ENCODE measurements at places on chromosomes 11 and 22.

- DNase-seq = no peak
Observed at GRCh38 chr11:11148104-11148509, 204.9 kb downstream of the CSNK2A3 start.

GRCh38 chr11:74648894-74649293 is 56.5 kb downstream of the POLD3 start:
- no peak for DNase-seq

DNA sequence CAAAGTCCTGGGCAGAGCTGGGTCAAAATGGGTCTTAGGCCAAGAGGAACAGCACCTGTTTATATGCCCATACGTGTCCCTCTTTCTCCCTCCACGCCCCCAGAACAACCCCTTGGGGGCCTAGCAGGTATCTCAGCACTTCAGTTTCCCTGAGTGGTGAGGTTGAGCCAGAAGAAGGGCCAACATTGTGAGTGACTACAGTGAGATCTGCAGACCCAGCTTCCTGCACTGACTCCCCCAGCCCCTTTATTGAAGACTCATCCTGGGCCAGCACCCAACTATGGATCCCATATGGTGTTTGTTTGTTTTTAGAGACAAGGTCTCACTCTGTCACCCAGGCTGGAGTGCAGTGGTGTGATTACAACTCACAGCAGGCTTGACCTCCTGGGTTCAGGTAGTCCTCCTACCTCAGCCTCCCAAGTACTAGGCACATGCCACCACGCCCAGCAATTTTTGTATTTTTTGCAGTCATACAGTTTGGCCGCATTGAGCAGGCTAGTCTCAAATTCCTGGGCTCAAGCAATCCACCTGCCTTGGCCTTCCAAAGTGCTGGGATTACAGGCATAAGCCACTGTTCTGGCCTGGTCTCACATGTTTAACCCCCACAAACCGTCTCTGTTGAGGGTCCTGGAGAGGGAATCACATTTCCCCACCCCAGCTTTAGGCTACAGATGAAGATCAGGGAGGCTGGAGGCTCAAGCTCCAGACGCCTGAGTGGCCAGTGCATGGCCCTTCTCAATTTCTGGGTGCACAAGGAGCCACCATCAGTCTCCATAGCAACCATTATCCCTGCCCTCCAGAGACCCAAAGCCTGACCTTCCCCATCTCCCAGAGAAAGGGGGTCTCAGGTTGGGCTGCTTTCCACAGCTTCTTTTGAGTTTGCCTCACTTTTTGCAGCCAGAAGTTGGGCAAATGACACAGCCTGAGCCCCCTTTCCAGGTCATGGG is 1.7 kb upstream of the LARGE2 start:
- no peak for DNase-seq

GRCh38 chr11:40508303-40508702 is 951.1 kb downstream of the LRRC4C start:
- DNase-seq = no peak

DNA sequence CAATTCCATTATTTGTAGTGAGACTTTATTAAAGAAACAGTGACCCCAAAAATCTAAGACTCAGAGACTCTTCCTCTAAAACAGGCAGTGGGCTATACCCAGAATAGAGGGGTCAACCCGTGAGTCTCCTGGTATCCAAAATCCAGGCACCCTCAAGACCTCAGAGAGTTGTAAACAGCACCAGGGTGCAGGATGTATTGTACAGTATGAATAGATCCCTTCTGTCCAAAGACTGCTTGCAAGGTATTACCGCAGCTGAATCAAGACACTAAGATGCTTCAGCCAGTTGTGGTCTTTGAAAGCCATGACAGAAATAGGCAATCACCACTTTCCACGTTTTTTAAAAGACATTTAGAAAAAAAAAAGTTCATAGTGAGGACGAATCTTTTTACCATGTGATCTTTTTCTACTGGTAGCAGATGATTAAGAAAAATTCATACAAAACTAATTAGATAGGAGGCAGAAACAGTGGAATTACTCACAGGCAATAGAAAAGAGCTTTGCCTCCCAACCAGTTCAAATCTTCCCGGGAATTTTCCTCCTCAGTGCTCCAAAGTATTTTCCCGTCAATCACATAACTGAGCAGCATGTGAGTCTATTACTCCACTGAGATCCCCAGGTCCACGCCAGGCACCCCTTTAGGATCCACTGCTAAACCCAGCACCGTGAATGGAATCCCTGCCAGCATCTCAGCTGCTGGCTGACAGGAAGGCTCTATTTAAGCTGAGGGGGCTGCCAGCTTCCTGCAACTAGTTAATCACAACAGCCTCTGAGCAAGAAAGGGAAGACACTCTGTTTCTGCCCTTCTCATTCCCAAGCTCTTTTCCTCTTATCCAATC is 113.1 kb downstream of the ETS1 start:
- DNase-seq = no peak

GRCh38 chr22:38352436-38352835 is 35.2 kb upstream of the CSNK1E start:
- no peak for DNase-seq

GRCh38 chr22:23106344-23106743 is 35.4 kb downstream of the RSPH14 start:
- DNase-seq = no peak

GRCh38 chr11:119795690-119796089 is 66.7 kb upstream of the NECTIN1 start:
- DNase-seq = no peak

DNA sequence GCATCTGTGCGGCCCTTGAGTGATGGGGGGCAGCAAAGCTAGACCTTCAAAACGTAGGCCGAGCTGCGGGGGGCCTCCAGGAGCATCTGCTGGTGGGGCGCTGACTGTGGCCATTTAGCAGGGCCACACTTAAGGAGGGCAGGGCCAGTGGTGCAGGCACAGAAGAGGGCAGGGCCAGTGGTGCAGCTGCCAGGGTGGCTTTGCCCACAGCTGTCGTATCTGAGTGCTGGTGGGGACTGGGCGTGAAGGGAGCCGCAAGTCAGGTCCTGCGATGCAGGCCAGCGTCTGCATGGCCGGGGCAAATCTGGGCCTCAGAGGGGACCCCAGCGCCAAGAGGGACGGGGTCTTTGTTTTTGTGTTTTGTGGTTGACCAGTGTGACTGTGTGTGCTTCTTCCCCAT is 27.7 kb downstream of the RNH1 start:
- no peak for DNase-seq

DNA sequence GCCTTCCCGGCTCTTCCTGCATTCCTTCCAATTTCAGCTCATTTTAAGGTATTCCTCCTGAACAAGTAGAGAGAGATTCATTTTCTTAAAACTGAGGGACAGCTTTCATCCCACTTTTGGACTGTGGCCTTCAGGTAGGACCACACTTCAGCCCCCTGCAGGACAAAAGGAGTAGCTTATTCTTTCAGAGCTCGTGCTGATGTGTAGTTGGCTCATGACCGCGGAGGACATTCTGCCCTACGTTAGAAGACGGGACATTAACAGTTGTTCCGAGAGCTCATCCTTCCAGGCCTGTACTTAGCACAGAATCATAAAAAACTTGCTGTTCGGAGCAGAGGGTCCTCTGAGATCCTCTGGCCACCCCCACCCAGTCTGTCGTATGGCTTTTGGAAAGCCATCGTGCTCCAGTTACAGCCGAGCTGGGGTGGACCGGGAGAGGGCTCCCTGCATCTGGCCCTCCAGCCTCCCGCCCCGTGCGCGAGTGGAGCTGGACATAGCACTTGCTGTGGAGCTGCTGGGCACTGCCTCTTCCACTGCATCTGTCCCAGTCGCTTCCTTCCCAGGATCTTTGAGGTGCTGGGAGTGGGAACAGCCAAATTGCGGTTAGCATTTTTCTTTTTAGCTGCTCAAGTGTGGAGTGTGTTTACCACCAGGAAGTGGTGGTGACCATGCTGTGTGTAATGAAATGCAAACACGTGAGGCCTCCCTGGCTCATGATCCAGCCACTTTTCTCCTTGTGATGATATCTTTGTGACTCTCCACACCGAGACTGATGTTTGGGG is 250.3 kb downstream of the TBC1D22A start:
- no peak for DNase-seq

GRCh38 chr11:78672850-78673620 is 98.4 kb upstream of the NARS2 start:
- no peak for DNase-seq

- DNase-seq = no peak
Observed at GRCh38 chr11:14449302-14449714, 50.3 kb downstream of the COPB1 start.

DNA sequence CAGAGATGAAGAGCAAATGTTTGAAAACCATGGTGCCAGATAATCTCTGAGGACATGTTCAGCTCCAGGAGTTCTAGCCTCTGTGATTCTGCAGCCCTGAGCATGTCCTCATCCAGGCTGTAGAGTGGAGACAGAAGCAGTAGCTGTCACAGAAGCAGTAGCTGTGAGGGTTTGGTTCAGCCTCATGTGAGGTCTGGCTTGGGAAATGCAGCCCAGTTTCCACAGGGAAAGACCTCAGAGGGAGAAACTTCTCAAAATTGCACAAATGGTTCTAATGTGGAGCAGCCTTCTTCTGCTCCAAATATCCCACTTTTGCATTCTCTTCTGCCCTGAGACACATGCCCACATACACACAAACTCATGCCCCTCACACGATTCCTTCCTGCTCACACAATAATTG is 48.4 kb downstream of the DBX1 start:
- no peak for DNase-seq

GRCh38 chr11:30049214-30049613 is 32.4 kb upstream of the KCNA4 start:
- no peak for DNase-seq

- no peak for DNase-seq
Observed at GRCh38 chr11:124754710-124755109, 2.7 kb upstream of the VSIG2 start.

- DNase-seq = no peak
Observed at GRCh38 chr22:24992946-24993345, 40.4 kb downstream of the KIAA1671 start.

DNA sequence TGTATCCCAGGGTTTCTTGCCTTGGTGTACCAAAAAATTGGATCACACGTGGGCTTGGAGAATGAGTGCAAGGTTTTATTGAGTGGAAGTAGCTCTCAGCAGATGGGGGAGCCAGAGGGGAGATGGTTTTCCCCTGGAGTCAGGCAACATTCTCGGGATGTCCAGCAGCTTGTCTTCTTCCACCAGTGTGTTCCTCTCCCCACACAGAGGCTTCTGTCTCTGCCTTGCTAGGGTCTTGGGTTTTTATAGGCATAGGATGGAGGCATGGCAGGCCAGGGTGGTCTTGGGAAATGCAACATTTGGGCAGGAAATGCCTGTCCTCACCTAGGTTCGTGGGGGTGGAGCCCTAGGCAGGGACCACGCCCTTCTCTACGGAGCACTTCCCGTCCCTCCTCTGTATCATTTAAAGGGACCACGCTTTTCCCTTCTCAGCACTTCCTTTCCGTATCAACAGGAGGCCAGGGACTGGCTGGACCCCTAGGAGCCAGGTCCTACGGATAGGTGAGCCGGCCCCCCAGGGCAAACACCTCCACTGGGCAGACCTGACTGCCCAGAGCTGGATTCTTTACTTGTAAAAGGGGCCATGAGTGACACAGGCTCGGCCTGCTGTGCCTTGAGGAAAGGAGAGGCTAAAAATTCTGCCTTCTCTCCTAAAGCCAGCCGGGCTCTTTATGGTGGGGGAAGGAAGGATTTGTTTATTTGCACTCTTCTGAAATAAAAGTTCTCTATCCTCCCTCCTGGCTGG is 55.3 kb upstream of the CCDC188 start:
- DNase-seq = peak; percentile 75

GRCh38 chr11:128765571-128766549 is 72.0 kb downstream of the FLI1 start:
- DNase-seq = no peak

DNA sequence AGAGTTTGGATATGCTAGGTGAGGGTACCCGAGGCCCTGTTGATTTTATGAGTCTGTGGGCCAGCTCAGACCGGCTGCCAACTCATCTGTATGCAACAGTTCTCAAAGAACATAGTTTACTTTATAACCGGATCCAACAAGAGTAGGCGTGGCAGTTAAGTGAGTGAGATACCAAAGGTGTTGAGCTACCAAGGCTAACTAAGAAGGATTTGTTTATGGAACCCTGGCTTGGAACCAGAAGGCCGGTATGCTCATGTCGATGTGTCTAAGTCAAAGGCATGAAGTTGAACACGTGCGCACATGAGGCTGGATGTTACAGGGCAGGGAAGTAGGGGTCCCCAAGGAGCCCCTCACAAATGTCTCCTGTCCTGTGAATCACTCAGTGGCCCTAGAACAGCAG is at the start of gene KCNJ1:
Gene KCNJ1 (minus strand): TSS at position 20 of the 400 bp plus-strand sequence. CDS start 27,053 bp downstream, outside the sequence.
- DNase-seq = no peak

DNA sequence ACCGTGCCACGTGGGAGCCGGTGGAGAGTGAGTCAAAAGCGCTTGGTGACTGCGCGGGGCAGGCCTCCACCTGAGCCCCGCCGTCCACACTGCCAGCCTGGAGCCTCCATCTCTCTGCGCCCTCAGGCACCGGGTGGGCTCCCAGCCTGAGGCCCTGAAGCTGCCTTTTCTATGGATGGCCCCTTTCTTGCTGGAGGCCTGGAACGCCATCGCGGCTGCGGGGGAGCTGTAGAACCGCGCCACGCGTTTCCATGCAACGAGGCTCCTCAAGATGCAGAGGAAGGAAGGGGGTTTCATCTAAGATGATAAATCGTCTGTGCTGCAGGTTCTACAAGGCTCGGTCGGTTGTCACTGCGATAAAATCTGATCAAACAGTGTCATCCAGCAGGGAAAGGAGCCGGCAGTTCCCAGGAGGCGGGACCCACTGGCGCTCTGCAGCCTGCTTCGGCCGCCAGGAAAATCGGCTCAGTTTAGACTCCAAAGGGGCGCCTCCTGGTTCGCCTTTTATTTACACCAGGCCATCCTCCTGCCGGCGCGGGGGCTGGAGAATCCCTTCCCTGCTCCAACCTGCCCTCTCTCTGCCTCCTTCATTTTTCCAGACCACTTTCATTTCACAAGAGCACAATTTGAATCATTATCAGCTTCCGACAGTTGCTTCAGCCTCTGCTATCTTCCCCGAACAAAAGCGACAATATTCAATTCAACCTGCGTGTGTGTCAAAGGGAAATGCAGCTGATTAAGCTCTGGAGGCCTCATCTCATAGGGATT is 624.4 kb downstream of the BRD1 start:
- peak; percentile 3 for DNase-seq

DNA sequence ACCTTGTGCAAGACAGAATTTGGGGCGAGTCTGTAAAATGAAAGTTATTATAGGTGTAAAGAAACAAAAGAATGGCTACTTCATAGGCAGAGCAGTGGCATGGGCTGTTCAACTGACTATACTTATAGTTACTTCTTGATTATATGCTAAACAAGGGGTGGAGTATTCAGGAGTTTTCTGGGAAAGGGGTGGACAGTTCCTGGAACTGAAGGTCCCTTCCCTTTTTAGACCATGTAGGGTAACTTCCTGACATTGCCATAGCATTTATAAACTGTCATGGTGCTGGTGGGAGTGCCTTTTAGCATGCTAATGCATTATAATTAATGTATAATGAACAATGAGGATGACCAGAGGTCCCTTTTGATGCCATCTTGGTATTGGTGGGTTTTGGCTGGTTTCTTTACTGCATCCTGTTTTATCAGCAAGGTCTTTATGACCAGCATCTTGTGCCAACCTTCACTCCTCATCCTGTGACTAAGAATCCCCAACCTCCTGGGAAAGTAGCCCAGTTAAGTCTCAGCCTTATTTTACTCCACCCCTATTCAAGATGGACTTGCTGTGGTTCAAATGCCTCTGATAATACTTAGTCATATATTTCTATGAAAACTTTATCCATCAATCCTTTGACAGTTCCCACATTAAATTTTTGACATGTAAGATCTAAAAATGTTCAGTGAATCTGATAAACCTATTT is 118.6 kb downstream of the ARHGAP42 start:
- no peak for DNase-seq
